ENCODE measurements at places on chromosomes 7 and 10.

DNA sequence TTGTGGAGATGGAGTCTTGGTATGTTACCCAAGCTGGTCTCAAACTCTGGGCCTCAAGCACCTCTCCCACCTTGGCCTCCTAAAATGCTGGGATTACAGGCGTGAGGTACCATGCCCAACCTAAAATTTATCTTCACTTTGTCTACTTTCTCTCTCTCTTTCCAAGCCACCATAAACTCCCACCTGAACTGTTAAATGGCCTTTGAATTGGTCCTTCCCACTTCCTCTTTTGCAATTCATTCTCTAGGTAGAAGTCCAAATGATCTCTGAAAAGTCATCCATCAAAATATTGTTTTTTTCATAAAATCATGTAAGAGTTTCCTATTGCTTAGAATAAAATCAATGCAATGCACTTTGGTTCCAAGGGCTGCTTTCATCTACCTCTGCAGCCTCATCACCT lies 90.1 kb upstream of the CELF2 start:
- no peak for DNase-seq

DNA sequence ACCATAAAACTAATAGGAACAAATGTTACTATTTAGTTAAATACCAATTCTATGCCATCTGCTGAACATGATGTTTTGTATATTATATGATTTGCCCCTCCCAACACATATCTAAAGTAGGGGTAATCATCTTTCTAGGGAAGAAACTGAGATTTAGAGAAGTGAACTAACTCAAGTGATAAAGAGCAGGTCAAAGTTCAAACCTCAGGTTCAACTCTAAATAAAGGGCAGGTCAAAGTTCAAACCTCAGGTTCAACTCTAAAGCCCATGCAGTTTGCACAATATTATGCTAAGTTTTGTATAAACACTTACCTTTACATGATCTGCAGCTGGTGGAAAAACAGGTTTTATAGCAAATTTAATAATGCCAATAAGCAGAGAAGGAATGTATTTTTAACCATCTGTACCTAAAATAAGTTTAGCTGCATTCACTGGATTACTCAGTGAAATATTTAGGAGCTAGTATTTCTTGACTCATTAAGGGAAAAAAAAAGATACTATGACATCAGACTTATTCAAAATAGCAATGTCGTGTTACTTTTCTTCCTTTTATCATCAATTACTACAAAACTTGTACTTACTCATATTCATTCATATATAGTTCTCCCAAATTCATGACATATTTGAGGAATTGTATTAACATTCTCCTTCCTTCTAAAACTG lies 1194.3 kb upstream of the CELF2 start:
- no peak for DNase-seq

DNA sequence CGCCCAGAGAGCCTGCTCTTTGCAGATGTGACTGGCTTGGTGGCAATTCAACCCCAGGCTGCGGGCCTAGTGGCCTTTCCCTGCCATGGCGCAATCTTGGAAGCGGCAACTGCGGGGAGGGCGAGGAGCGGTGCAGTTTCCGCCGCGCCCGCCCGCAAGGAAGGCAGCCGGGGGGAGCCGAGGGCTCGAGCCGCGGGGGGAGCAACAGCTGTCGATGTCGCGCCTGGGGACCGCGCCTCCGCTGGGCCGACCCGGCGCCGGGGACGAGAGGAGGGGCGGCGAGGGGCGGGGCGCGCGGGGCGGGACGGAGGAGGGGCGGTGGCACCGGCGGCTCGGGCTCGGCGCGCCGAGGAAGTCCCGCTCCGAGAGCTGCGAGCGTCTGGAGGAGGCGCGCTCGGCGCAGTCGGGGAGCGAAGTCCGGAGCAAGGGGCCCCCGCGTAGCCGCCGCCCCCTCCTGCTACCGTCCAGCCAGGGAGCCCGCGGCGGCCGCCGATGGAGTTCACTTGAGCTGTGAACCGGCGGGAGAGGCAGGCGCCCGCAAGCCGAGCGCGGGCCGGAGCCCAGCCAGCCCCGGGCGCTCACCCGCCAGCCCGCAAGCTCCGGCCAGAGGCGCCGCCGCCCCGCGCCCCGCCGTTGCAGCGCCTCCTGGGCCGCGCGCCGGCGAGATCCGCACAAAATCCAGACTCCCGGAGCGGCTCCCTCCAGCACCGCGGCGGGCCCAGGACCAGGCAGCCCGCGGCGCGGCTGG lies 438.1 kb upstream of the GALNT17 start:
- peak; percentile 87 for DNase-seq

GRCh38 chr7:65907501-65908198 lies 34.8 kb downstream of the VKORC1L1 start:
- no peak for DNase-seq

DNA sequence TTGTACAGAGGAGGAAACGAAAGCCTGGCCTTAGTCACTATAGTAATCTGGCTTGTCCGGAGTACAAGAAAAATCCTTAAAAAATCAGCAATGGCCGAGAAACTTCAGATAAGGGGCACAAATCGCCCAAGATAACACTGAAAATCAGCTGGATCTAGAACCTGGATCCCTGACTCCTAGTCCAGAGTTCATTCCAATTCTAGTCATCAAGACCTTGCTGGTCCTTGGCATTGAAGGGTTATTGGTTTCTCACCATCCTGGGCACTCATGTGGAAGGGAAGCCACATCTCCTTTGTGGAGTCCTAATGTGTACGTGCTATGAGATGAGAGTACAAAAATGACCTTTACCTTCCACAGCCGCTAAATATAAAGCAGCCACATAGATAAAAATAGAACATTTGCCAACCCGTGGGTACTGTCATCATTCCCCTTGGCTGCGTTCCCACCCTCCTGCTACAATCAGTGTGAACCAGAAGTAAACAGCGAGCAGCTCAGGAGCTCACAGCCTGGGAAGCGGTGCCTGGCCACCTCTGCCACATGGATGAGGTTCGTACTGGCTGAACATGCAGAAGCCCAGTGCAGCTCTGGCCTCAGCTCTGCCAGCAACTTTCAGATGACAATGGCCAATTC lies 116.0 kb upstream of the PDLIM1 start:
- DNase-seq: no peak

DNA sequence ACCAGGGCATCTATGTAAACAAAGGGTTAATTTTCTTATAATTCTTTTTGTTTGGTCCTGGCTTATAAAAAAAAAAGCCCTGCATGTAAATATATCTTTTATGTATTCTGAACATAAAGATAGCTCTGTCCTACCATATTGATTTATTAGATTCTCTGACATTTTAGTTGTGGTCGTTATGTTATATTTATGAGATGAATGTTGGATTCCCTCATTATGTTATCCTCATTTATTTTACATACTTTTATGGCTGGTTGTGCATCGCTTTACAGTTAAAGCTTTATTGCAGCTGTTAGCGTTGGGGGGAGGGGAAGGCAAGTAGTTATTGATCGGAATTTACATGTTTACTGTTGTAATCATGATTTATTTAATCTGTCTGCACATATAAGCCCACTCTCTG lies 431.5 kb downstream of the LRMDA start:
- no peak for DNase-seq

DNA sequence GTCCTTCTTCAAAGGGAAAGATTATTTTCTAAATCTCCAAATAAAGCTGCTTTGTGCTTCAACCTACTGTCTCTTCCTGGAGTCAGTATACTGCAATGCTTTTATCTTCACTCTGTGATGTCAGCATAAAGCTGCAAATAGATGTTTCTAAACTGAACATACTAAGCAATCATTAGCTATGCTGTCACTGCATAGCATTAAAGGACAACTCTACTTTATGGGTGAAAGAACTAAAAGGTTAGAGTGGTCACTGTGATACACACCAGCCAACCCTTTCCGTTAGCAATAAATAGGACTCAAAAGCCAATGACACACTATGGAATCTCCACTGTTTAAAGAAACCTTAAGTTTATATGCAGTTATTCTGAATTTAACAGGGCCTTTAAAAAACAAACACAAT lies 1.8 kb downstream of the CCDC186 start:
- no peak for DNase-seq

- no peak for DNase-seq
Observed at GRCh38 chr10:101831169-101831811, 12.3 kb downstream of the KCNIP2 start.

DNA sequence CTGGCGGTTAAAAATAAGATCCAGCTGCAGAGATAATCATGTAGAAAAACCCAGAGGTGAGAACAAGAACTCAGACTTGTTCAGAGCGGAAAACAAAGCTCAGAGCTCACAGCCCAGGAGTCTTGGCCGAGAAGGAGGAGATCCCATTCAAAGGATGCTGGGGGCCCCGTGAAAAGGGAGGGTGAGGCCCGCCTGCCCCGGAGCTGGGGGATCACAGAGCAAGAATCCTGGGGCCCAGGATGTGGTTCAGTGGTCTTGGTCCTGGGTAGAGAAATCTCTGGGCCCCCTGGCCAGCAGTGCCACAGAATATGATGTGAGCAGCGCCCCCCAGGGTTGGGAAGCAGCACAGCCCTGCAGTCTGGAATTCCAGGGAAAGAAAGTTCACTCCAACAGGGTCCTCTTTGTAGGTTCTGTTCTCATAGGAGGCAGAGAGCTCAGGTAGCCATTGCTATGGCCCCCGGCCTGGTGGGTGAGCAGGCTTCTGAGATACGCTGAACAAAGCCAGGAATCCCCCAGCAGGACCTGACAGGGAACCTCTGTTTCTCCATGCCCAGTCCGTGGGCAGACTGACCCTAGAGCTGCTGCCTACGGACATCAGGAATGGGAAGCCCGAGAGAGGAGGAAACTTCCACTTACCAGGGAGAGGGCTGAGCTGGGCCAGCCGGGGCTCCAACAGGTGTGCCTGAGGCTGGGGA lies 77.7 kb upstream of the GNA12 start:
- DNase-seq: peak; percentile 52

DNA sequence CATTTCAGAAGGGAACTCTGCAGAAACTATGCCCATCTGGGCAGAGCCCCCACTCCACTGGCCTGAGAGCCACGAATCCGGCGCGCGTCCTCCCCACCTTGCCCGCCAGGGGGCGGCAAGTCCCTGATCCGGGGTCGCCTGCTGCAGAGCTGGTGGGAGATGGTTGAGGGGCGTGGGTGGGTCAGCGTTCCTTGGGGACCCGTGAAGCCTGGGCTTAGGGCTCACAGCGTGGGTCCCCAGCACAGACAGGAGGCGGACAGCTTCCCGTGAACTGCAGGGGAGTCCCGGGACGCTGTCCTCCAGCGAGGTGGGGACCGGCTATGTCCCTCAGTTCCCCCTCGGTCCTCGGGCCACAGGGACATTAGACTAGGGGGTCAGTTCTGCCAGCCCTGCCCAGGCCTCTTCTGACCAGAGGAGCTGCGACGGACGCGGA lies 585 bp upstream of the POP7 start:
- peak; percentile 94 for DNase-seq

- DNase-seq: no peak
Observed at GRCh38 chr7:121547544-121548092, 151.5 kb upstream of the FAM3C start.

DNA sequence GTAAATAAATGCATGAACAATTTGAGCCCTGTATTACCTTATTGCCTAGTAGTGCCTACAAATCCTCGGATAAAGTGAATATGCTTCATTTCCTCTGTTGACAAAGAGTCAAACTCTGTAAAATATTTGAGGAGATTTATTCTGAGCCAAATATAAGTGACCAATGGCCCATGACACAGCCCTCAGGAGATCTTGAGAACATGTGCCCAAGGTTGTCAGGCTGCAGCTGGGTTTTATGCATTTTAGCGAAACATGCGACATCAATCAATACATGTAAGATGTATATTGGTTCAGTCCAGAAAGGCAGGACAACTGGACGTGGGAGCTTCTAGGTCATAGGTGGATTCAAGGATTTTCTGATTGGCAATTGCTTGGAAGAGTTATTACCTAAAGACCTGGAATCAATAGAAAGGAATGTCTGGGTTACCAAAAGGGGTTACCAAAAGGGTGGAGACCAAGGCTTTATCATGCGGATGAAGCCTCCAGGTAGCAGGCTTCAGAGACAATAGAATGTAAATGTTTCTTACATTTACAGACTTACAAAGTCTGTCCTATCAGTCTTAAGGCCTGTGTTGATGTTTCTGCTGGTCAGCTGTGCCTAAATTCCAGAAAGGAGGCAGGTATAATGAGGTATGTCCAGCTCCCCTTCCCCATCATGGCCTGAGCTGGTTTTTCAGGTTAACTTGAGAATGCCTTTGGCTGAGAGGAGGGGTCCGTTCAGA lies 220.1 kb upstream of the FZD1 start:
- DNase-seq: no peak

- DNase-seq: no peak
Observed at GRCh38 chr10:26215396-26215934, 1.1 kb upstream of the GAD2 start.

DNA sequence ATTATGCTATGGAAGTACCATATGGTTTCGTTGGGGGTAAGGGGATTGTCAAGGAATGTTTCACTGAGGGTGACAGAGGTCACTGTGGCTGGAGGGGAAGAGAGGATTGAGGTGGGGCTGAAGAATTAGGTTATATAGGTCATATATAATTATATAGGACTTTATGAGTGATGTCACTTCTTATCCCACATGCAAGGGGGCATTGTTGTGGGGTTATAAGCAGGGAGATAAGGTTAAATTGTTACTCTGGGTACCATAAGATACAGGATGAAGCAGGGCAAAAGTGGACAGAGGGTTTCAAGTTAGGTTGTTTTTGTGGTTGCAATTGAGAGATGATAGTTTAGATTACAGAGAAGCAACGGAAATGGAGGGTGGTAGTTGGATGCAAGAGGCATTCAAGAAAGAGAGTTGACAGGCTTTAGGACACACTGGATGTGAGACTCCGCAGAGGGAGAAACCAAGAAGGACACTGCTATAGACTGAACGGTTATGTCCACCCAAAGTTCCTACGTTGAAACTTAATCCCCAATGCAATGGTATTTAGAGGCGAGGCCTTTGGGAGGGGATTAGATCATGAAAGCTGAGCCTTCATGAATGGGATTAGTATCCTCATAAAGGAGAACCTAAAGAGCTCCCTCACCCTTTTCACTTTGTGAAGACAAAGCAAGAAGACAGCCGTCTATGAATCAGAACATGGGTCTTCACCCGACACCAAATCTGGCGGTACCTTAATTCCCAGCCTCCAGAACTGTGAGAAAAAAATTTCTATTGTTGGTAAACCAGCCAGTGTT lies 7.0 kb upstream of the PRR15 start:
- DNase-seq: no peak

DNA sequence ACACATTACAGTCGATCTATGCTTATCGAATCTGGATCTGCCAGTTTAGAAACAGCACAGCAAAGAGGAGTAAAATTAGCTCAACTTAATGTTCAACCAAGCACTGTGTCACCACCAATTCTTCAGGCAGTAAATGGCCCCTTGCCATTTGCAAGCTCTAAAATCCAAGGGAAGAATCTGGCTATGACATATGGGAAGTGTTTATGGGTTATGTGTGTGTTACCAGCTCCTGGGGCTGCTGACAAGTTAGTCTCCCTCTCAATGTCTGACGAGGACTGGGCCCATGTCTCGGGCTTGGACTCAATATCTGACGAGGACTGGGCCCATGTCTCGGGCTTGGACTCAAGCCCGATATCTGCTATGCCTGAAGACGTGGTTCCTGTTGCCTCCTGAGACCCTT lies 5.7 kb upstream of the ITIH2 start:
- no peak for DNase-seq

DNA sequence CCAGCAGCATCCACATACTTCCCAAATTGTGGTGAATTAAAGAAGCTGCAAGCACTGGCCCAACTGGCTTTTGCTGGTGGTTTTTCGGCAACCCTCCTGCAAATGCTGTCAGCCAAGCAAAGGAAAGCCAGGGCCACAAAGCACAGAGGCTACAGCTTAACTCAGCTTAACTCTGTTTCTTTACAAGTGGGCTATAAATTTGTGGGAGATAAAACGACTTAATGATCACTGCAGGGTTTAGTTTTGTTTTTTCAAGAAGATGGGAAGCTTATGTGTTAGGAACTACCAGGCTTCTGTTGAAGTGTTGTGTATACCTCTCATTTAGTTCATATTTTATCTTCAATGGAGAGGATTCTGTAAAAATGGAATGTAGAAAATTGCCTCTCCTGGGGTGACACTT lies 110.6 kb downstream of the TACC2 start:
- DNase-seq: no peak
